Activated naive CD4-positive, alpha-beta T cell (primary cell): ENCODE measurements at places on chromosomes 6 and 20.

DNA sequence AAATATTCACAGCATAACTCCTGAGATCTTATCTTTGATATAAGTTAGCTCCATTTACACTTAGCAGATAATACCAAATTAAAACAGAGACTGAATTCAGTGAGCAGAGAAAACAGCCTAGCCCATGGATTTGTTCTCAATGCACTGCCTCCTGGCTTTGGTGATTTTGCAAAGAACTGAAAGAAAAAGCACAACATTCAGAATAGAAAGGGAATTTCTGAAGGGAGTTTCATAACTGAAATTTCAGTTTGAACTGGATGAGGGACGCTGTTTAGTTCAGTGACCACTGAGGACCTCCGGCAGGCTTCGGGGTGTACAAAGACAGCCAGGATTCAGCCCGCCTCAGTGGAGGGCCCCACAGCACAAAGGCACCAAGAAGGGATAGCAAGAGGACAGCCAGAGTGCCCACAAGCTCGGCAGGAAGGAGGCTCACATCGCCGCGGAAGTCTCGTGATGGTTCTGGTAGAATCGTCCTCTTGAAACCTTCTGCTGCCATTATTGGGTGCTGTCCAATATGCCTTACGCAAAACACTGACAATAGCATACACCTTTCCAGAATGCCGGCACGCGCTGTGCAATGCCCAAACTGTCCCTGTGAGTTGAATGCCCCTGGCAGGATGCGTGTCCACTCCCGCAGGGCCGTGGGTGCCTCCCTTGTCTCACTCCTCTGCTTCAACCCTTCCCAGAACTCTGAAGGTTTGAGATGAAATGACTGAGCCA, 9.7 kb upstream of the IRF4 start:
- DNase-seq = no peak

DNA sequence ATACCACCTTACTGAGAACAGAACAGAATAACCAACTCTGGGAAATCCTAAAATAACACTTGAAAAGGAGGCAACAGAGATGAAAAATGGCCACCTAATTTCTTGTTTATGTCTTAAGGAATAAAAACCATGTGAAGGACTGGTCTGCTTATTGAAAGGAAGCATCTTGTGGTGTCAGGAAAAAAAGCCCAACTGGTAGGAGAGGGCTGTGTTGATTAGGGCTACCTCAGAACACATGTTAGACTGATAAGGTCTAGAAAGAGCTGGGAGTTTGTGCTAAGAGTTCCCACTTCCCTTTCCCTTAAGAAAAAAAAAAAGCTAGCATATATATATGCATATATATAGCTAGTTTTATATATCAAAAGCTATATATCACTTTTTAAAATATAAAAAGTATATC, 425.3 kb upstream of the BTBD3 start:
- DNase-seq = no peak

DNA sequence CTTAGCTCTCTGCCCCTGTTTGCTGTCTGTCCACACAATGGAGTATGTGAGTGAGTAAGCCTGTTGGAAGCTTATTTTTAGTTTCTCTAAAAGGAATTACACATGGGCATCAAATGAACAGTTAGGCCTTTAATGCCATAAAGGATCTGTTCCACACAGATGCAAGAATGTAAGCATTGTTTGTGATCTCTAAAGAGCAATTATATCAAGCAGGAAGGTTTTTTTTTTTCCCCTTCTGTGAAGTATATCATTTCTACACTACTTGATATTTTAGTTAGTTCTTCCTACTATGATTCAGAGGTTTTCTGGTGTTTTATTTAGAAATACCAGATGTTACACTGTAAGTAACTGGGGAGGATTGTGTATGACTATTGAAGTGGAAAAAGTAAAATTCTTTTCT, 627.5 kb downstream of the COL12A1 start:
- no peak for DNase-seq

- DNase-seq = no peak
Measured at GRCh38 chr6:91786474-91787184, 1199.8 kb upstream of the MAP3K7 start.

GRCh38 chr20:53878262-53879047, 191.9 kb downstream of the BCAS1 start:
- no peak for DNase-seq
